ENCODE measurements at places on chromosomes 5 and 9.

GRCh38 chr5:86757824-86758223, 140.1 kb downstream of the COX7C start:
- no peak for DNase-seq

DNA sequence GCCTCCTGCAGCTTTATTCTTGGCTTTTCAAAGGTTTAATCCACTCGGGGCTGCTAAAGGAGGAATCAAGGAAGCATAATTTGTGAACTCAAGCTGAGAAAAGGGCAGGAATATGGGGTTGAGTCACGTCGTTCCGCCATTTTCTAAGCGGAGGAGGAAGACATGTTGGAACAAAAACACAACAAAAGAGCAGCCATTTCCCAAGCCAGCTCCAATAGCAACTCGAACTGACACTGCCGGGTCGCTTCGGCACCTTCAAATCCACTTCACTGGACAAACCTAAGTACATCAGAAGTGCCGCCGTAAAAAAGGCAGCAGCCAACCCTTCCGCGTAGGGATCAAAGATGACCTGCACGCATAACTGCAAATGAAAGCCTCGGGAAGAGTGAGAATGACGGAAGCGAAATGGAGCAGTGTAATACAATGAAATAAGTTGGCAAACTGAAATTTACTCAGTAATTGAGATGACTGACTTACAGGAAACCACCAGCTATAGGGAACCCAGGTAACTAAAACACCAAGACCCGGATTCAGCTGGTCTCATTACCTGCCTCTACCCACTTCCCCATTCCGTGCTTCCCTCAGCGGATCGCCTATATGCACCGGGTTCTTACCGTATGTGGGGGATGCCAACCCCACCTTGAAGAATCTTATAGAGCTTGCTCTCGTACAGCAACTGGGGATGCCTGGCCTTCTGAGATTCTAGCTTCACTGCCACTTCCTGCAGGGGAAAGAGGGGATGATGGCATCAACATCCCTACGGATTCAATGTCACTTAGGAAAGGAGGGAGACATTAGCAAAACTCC, 1.6 kb downstream of the CSNK1A1 start:
- DNase-seq, result peak; percentile 70

GRCh38 chr9:92637886-92638620, 31.9 kb downstream of the IPPK start:
- no peak for DNase-seq

- no peak for DNase-seq
Observed at GRCh38 chr5:138054847-138055558, 22.1 kb upstream of the FAM13B start.

DNA sequence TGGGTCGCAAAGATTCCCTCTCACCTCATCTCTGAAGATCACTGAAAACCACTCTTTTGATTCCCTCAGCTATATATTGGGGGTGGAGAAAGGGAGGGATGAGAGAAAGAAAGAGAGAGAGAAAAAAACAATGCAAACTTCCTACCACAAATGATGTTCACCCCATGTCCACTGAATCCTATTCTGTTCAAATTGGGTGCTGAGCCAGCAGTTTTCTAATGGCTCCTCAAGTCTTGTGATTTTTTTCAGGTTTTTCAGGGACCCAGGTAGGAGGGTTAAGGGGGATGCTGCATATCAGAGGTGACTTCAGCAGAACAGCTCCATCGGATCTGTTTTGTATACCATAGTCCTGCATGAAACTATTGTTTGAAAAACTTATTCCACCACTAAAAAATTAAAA, 95.9 kb downstream of the SH3TC2 start:
- DNase-seq, result no peak

DNA sequence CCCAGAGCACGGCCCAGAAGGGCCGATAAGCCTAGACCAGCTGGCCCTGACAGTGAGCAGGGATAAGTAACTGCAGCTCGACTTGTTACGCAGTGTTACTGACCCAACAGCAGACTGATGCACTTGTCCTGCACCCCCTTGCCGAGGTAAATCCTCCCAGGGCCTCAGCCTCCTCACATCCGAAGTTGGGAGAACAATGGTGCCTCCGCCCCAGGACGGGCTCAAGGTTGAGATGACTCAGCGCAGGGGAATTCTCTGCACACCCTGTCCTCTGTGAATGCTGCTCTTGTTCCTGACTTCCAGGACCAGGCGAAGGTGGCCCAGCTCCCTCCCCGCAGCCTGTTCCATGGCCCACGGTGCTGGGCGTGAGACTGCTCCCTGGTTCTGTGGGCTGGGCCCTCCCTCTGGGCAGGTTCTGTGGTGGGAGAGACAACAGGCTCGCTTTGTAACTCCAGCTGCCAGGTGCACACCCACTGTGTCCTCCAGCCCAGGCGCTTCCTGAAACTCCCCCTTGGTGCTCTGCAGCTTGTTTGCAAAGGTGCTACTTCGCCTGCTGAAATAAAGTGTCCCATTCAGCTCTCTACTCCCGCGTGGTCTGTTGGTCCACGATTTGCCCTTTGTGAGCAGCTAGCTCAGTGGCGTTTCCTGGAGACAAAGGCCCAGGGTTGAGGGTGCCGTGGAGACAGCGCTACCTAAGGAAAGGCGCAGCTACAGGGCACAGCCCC, 40.1 kb upstream of the SLC6A19 start:
- DNase-seq, result no peak

- DNase-seq, result no peak
Observed at GRCh38 chr5:168011096-168011495, 280.3 kb upstream of the WWC1 start.

DNA sequence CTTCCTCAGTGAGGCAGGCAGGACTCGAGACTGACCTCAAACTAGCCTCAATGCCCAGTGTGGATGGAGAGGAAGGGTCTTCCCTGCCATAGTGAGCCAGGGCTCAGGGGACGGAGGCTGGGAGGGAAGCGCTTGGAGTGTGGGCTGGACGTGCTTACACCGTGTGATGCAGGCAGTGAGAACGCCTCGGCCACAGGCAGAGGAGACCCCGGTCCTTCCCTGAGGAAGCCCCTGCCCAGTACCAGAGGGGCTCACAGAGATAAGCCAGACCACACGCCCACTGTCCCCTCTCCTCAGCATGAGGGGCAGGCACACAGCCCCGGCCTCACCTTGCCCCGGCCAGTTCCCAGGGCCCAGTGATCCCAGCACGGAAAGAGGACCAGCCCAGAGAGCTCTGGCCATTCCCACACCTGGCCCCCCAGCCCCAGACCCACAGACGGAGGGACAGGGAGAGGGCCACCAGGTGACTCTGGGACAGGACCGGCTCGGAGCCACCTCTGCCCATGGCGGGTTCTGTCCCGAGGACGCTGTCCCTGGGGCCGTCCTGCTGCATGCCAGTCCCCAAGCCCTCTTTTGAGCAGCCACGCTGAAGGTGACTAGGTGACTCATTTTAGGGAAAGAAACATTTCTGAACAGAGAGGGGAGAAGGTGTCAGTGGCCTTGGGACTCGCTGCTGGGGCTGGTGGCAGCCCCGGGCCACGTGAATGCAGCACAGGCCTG, 6.0 kb upstream of the NSMF start:
- no peak for DNase-seq

- no peak for DNase-seq
Observed at GRCh38 chr5:56810826-56811225, 4.5 kb upstream of the MAP3K1 start.

DNA sequence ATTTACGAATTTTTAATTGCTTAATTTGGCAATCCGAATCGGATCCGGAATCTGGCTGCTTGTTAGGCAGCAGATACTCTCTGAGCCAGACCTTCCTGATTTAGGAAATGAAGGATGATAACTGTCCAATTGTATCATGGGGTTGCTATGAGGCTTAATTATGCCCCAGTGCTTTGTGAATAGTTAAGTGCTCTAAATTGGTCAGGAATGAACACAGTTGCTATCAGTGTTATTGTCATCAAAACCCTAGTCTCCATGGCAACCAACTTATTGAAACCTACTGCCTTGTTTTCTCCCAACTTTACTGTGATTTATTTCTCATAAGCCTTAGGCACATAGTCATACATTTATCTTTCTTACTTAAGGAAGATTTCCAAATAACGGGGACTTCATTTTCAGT, 47.9 kb downstream of the MAMDC2 start:
- no peak for DNase-seq

DNA sequence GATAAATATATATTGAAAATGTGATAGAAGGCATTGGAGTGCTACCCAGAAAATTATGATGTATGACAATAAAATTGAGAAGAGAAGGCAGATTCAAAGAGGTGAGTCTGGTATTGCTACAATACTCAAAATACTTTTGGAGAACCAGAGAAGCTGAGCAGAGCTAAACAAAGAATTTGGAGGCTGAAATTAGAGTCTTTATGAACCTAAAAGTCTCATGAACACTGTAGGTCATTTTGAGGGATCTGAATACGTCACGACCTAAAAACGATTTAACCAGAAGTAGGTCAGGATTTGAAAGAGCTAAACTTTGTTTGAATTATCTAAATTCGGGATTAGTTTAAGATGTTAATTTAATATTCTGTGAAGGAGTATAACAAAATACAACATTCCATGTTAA, 182.4 kb upstream of the CDH9 start:
- no peak for DNase-seq

DNA sequence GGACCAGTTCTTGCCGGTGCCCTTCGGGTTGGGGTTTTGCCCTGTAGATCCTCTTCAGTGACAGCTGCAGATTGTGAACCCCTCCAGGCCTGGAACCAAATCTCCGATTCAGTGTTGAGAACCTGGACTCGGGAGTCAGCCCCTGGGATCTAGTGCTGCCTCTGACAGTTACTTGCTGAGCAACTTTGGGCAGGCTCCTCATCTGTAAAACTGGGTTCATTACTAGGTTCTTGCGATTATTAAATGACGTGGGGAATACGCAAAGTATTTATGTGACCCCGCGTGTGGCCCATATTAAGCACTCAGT, 600 bp downstream of the ERCC6L2 start:
- DNase-seq, result no peak

GRCh38 chr9:88991066-88992034, at the start of gene S1PR3:
Gene S1PR3 (plus strand): TSS chr9:88991468. CDS start chr9:89001201, 9,733 bp downstream.
- DNase-seq, result peak; percentile 54

GRCh38 chr5:119070578-119070827, 384 bp upstream of the DMXL1 start:
- DNase-seq, result no peak

DNA sequence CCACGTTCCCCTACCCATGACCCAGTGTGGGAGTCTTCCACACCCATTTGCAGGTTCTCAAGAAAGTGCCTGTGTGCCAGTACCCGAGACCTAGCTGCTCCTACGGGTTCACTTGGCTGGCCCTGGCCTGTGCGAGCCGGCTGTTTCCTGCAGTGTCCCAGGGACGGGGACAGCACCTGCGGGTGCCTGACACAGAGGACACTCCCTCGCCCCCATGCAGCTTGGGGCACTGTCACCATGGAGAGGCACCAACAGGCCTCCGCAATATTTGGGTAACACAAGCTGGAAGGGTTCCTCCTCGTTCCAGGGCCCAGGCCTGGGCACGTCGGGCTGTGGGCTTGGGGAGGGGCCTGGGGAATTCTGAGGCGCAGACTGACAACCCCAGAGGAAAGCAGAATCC, 41.4 kb downstream of the DUSP1 start:
- DNase-seq, result no peak

DNA sequence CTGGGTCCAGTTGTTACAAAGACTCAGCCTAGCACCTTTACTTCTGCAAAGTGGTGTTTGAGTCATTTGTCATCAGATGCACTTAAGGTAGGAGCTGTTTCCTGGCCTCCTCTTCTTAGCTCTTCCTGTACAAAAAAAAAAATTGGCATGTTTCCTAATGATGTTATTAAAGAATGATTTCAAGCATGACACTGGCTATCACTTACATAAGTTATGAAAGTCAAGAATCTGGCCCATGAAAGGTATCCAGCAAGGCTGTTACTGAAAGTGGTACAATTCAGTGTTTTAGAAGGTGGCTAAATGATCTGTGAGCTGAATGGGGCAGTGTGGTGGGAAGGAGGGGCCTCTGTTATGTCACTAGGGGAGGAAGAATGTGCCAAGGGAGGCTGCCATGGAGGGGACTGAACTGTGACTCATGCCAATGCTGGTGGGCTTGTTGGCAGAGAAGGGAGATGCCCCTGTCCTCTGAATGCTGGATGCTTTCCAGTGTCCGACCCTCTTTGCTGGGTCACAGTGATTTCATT, 175.1 kb upstream of the MAP1B start:
- DNase-seq, result no peak

GRCh38 chr5:28234356-28234968, 1196.1 kb upstream of the CDH9 start:
- no peak for DNase-seq

DNA sequence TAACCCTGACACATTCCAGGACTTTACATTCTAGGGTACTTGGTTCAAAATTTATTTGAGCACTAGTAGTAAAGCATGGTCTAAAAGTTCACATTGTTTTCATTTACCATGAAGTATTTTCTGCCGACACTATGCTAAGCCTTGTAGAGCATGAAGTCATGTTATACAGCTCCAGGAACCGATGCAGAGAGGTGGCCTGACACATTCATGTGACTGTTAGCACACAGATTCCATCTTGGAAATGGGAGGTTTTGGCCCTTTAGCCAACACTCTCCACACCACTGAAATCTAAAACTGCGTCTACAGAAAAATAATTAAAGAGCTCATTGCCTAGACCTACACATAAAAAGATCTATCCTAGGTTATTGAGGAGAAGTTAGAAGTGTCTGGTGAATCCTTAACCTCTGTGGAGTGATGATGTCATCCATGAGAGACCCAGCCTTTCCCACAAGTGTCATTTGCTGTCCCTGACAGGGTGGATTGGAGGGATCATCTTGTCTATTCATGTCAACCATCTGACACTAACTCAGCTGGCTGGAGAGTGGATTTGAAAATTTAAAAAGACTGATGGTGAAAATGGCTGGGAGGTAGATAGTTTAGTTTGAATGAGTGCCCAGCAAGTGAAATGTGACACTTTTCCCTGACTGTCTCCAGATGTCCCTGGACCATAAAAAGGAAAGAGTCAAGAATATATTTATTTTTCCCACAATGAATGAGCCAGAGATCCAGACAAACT, 1.3 kb downstream of the RANBP3L start:
- DNase-seq, result peak; percentile 39

- no peak for DNase-seq
Observed at GRCh38 chr5:89287964-89288363, 405.0 kb upstream of the MEF2C start.

- DNase-seq, result peak; percentile 6
Observed at GRCh38 chr5:105968981-105969380, 1701.8 kb downstream of the EFNA5 start.

DNA sequence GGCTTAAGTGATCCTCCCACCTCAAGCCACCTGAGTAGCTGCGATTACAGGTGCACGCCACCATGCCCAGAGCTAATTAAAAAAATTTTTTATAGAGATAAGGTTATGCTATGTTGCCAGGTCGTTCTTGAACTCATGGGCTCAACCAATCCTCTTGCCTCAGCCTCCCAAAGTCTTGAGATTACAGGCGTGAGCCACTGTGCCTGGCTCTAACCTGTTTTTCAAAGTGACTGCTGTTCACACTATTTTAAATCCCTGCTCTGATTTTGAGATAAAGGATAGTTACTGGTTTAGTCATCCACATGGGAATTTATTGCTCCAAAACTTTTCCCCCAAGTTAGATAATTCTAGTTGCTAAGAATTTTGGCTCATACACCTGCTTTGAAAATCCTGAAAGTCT, 48.2 kb upstream of the MTMR12 start:
- no peak for DNase-seq

- no peak for DNase-seq
Observed at GRCh38 chr5:167503926-167504720, 787.3 kb upstream of the WWC1 start.

- DNase-seq, result no peak
Observed at GRCh38 chr9:72363236-72363635, 1.8 kb downstream of the ZFAND5 start.

GRCh38 chr5:179595916-179596315, 27.6 kb downstream of the HNRNPH1 start:
- DNase-seq, result peak; percentile 67

GRCh38 chr5:7494481-7495130, 98.7 kb downstream of the ADCY2 start:
- no peak for DNase-seq

GRCh38 chr5:59937633-59938032, 44.1 kb upstream of the PDE4D start:
- DNase-seq, result no peak

All from fibroblast of mammary gland (primary cell).